Ecto neural progenitor cell (in vitro differentiated cells): ENCODE measurements at places on chromosomes 2 and 18.

DNA sequence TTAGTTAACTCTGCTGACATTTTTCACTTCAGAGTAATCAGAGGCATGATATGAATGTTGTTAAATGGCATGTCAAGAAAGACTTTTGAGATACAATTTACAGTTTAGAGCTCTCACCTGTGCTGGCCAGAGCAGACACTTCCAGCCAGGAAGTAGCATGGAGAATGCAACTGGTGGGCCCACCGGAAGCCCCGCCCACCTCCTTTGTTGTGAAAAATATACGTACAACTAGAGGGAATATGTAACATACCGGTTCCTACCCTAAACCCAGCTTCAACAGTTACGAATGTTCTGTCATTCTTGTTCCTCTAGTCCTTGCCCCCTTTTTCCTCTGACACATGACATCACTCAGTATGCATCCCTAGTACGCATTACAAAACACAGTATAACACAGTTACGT is 70.2 kb upstream of the ITM2C start:
- DNase-seq, result no peak

DNA sequence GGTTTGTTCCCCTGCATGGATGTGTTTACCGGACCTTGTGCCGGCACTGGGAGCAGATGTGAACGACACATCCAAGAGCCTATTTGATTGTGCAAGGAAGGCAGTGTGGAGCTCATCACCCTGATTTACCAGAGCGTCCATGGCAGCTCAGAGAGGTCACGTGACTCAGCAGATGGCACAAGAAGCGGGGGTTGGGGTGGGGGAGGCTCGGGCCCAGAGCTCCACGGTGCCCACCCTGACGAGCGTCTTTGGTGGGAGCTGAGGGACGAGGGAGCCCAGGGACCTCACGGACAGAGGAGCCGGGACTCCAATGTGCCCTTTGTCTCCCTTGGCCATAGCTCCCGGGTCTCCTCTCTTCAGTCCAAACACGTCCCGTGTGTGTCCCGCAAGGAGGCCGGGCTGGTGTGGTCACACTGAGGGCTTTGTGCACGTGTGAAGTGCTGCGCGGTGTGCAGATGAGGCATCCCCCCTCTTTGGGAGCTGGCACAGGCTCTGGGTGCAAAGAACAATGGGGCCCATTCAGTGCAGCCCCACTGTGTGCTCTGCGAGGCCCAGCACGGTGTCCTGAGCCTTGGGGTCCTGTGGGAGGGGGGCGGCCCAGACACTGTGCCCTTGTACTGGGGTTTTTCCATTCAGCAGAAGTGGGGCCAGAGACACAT is 15.5 kb downstream of the KCNIP3 start:
- no peak for DNase-seq

GRCh38 chr2:238075397-238075796 is 14.6 kb downstream of the SCLY start:
- DNase-seq, result no peak

DNA sequence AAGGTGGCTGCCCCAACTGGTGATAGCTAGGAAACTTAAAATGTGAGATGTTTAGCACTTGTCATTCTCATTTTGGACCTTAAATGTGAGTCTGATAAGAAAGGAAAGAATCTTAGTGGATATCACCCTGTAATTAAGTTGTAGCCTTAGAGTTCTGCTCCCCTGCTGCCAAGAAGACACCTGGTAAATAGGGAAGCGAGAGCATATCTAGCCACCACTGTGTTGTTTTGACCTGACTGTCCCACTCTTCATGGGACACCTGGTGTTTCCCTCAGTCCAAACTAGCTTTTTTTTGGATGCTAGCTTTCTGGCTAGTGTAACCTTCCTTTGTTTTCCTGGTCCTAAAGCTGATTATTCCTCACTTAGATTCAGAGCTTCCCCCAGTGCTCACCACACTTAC is 357.6 kb downstream of the RAD51AP2 start:
- DNase-seq, result no peak

DNA sequence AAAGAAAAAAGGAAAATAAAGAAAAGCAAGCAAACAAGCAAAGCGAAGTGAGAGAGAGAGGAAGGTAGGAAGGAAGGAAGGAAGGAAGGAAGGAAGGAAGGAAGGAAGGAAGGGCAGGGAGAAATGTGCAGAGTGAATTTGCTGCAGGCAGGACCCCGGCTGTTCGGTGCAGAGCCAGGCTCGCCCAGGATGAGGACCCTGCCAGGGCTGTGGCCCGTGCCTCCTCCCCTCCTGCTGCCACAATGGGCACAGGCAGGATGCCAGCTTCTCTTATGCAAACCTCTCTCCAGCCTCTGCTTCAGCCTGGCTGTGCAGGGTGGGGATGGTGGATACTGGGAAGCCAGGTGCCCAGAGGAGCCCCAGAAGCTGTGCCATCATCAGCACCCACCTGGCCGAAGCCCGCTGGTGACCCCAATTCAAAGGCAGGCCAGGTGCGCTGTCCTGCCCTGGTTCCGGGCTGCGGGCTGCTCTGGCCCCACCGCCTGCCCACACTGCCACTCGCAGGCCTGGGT is 3.2 kb downstream of the GPR17 start:
- DNase-seq, result no peak
